ENCODE measurements at places on chromosomes 5 and 9.
A peak's percentile ranks its signal among the peaks of the same experiment; 100 is the strongest.

DNA sequence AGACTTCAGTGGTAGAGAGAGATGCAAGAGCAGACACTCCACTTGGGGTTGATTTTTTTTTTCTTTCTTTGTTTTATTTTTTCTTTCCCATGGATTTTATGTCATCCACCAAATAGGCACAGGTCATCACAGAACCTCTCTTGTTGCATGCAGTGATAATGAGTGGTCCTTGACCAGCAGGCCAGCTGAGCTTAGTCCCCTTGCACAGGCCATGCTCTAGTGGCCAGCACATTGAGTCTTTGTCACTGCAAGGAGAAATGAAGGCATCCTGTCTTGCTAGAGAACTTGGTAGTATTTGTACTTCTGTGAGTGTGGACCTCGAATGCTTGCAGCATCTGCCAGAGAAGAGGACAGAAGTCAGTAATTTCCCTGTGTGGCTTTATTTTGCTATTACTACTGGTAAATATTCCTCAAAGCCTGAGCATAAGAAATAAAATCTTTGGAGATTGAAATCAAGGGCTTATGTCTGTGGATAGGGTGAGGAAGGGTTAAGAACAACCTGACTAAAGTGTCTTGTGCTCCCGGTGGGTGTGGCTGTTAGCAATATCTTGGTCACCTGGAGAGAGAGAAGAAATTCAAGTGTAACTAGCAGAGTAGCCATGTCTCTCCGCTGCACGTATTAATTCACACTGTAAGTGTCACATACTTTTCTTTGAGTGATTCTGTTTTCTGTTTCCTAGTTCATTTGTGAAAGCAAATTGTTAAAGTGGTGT lies 45.3 kb upstream of the NCS1 start:
- DNase-seq, result no peak

GRCh38 chr9:131419716-131420115 lies 25.8 kb downstream of the PRRC2B start:
- no peak for DNase-seq

- DNase-seq, result no peak
Observed at GRCh38 chr9:106758911-106759310, 104.1 kb upstream of the ZNF462 start.

- no peak for DNase-seq
Observed at GRCh38 chr5:97501286-97501964, 318.4 kb upstream of the RIOK2 start.

GRCh38 chr5:178116143-178116885 lies 3.0 kb downstream of the N4BP3 start:
- peak; percentile 56 for DNase-seq

DNA sequence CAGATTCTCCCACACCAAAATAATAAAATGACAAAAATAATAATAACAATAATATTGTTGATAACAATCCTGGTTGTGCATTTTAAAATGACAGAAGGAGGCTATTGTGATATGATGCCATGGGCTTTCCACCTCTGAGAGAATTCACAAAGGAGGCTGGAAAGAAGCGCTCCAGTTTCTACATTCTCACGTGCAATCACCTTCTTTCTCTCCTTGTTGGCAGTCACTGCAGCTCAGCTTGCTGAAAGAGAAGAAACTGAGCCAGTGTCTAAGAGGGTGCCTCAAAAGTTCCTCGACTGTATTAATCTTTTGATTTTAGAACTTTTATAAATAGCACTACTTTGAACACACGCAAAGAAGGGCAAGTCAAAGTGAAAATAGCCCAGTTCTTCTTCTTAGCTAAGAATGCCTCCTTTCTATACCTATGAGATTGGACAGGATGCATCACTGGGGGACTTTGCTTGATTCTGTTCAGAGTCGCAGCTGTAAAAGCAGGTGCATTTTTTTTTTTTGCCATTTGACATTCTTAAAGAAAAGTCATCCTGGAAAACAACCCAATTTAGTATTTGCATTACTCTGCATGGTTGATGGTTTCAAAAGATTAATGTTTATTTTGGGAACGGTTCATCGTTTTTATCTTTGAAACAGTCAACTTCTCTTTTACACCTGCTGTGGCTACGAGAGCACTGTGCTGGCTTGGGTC lies 12.4 kb upstream of the SUB1 start:
- no peak for DNase-seq

DNA sequence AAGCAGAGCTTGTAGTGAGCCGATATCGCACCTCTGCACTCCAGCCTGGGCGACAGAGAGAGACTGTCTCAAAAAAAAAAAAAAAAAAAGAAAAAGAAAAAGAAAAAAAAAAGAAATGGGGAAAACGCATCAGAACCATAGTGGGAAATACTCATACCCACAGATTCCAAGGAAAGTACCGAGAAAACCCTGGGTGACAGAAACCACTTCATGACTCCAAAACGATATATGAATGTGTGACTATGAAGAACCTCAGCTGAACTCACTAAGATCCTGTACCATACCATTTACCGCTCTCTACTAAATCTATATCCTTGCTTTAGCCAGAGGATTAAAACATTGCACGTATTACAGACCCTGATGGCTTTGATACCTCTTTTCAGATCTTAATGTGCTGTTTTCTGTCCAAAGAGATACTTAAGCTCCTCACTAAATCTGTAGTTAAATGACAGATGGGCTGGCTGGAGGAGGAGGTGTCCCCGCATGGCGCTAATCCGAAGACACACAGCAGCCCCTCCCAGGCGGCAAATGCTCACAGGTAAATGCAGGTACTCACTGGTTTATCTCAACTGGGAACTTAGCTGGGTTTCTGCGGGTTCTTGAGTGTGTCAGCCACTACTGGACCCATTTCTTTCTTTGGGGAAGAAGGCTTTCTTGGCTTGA lies 2.8 kb downstream of the LPCAT1 start:
- no peak for DNase-seq

DNA sequence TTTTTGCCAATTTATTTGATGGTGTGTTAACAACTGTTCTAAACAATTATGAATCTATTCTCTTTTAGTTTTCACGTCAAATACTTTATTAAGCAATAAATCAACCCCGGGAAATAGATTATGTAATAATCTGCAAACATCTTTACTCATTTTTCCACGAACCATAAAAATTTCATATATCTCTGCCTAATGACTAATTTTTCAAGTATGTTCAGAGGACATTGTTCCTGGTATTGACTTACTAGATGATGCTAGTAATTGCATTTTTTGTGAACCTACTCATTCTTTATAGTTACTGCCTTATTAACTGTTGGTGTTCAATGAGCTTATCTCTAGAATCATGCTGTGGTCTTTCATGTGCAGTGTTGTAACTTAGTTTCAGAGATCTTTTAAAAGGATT lies 41.0 kb upstream of the FBN2 start:
- DNase-seq, result no peak

- no peak for DNase-seq
Observed at GRCh38 chr5:139849501-139849900, 53.9 kb downstream of the PSD2 start.

DNA sequence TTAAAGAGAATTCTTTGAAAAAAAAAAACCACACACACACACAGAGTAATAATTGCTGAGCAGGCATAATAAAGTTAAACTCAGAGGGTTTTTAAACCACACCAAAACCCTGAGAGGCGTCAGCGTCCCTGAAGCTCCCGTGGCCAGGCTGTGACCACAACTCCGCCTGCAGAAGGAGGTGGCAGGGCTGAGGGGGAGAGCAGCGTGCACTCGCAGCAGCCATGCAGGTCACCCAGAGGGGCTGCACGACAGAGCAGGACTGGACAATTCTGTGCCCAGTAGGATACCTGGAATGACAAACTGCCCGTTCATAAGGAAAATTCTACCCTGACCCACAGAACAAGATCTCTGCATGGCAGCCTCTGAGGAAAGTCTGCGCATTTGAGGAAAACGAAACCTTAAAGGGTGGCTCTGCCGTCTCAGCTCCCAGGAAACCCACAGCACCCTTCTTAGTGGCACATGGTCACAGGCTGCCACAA lies 44.0 kb downstream of the ROR2 start:
- peak; percentile 19 for DNase-seq

DNA sequence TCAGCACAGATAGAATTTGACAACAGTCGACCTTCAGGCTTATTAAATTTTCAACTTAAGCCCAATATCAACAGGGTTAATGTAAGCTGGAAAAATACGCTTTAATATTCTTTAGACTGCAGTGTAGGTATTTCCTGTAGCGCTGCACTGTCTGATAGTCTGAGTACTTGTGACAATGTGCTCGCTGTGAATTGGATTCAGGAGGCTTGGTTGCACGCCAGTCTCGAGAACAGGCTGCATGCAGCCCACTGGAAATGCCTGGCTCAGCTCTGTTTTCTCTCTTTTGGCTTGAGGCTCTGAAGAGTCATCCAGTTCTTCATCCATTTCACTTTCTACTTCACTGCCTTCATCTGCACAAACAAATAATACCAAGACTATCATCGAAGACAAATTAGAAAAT lies 300.9 kb downstream of the RFX3 start:
- DNase-seq, result no peak

DNA sequence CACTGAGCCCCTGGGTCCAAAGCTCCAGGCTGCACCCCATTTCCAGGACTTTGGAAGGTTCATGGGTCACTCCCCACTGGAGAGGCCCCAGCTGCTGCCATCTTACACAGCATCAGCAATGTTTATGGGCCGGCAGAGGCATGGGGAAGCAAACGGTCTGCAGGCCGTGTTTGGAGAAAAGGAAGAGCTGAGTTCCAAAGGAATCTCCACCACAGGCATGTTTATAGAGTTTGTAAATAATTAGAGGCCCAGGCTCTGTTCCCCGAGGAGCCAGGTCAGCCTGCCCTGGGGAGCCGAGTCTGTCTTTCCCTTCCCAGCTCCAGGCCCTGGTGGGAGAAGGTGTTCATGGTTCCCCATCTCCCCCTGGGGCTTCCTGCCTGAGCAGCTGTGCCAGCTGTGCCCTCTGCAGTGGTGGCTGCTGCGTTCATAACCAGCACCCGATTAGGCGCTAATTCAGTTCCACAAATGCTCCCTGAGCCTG lies 64.8 kb downstream of the COL27A1 start:
- DNase-seq, result no peak

GRCh38 chr5:142748568-142749249 lies 21.5 kb upstream of the ARHGAP26 start:
- peak; percentile 26 for DNase-seq

GRCh38 chr5:151076616-151077015 lies 4.2 kb downstream of the TNIP1 start:
- DNase-seq, result no peak

DNA sequence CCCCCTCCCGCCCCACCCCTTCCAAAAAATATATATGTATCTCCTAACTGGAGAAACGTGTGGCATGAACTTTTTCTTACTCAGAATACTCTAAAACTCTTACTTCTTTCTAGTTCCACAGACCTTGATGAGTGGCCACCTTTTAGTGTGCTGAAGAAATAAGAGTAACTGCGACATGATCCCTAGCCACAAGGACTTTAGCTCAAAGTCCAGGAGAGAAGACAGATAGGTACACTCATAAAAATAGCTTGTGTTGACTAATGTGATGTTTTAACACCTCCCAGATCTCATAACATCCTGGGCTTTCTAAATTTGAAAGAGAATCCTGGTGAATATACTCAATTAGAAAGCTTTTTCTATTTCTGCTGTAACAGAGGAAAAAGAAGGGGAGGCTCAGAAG lies 1005.0 kb upstream of the DMAC1 start:
- no peak for DNase-seq

- DNase-seq, result no peak
Observed at GRCh38 chr5:81212211-81212751, 20.8 kb upstream of the CKMT2 start.

- DNase-seq, result no peak
Observed at GRCh38 chr9:83231039-83231438, 168.1 kb upstream of the RASEF start.

DNA sequence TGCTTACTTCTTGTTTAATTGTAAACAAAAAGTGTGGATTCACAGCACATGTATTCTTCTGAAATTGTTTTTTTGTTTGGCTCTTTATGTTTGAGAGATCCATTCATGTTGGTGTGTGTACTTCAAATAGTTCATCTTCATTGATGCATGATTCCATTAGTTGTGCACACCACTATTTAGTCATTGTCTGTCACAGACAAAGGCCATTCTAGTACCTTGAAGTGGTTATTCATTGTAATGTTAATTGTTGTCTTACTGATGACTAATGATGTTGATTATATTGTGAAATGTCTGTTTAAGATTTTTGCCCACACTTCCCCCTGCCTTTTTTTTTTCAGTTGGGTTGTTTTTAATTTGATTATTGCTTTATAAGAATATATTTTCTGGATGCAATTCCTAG lies 391.3 kb downstream of the DIRAS2 start:
- no peak for DNase-seq

- DNase-seq, result no peak
Observed at GRCh38 chr5:173880306-173880985, 7.7 kb upstream of the CPEB4 start.

GRCh38 chr5:83048277-83048676 lies 28.9 kb downstream of the TMEM167A start:
- DNase-seq, result no peak

DNA sequence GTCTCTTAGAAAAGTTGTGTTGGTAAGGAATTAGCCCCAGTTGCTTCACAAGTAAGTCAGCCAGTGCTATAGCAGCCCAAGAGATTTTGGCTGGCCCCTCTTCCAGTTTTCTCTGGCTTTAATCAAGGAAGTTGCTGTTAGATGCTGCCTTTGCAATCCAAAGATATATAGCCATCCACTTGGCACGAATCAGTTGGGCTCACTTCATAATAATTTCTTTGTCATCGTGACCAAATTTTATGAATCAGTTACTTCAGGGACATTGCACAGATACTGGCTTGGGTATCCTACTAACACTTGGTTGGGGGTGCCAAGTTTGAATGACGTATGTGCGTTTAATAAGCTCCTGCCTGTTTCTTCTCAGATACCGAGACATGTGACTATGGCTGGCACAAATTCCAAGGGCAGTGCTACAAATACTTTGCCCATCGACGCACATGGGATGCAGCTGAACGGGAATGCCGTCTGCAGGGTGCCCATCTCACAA lies 81.5 kb downstream of the VCAN start:
- no peak for DNase-seq

DNA sequence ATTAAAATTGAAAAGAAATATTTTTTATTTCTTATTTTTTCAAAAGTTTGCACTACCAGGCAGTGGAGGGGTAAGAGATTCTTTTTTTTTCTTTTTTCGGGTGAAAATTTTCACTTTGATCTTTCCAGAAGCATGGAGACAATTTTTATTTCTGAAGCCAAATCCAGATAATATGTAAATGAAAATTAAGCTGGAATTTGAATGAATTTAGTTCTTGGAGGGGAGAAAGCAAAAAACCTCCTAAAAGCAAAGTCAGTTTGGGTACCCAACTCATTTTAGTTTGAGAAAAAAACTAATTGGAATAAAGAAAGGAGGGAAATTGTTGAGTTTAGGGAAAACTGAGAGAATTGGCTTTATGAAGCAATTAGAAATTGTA lies 872 bp downstream of the ZNF618 start:
- DNase-seq, result no peak
